A549 treated with AZD2906 at 1 μM for 4 hours (cell line): ENCODE measurements at places on chromosomes 11 and 22. TPM values are rescaled to one million over a fixed set of nuclear protein-coding genes. Genes with fewer than 3 reads are reported as not detected.

Gene ZW10
- 11.2 to 14.7 TPM (median 12.3 TPM) in 5 replicates for total RNA-seq

Gene WEE1
- 17.8 to 23.7 TPM (median 18.2 TPM) in 5 replicates for total RNA-seq

Gene MYRF
- 15.2 to 19.2 TPM (median 18.1 TPM) in 5 replicates for total RNA-seq

Gene API5
- total RNA-seq, result 59.8 to 86.0 TPM (median 67.5 TPM) in 5 replicates

Gene EXPH5
- 0.03 to 0.06 TPM (median 0.05 TPM) in 5 replicates for total RNA-seq

Gene TEX54
- not detected in 5 replicates for total RNA-seq

Gene TOM1
- 11.5 to 14.0 TPM (median 12.5 TPM) in 5 replicates for total RNA-seq

Gene CLMP
- total RNA-seq, result 16.3 to 25.5 TPM (median 24.1 TPM) in 5 replicates

Gene DCUN1D5
- 60.5 to 64.0 TPM (median 62.2 TPM) in 5 replicates for total RNA-seq

Gene SCGB1C1
- not detected in 5 replicates for total RNA-seq

Gene TMEM151A
- 2.0 to 4.1 TPM (median 3.7 TPM) in 5 replicates for total RNA-seq
